ENCODE measurements at places on chromosomes 12 and 14. TPM values are rescaled to one million over a fixed set of nuclear protein-coding genes. Genes with fewer than 3 reads are reported as not detected.

- DNase-seq: no peak
Observed at GRCh38 chr14:32021341-32021740, 55.8 kb upstream of the ARHGAP5 start.

DNA sequence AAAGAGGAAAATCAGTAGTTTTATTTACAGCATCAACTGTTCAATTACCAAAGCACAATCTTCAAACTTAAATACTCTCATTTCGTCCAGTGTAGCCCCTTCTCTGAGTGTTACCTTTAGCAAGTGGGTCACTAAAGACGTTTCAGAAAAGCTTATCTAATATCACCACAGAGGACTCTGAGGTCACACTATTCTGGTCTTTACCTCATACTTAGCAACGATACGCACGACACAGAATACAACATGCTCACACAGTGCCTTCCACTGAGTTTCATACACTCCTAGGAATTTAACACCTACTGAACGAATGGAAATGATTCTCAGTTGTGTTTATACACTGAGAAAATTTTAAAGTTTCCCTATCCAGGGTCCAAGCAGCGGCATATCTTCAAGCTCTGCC lies 2.0 kb downstream of the SYT10 start:
- no peak for DNase-seq

DNA sequence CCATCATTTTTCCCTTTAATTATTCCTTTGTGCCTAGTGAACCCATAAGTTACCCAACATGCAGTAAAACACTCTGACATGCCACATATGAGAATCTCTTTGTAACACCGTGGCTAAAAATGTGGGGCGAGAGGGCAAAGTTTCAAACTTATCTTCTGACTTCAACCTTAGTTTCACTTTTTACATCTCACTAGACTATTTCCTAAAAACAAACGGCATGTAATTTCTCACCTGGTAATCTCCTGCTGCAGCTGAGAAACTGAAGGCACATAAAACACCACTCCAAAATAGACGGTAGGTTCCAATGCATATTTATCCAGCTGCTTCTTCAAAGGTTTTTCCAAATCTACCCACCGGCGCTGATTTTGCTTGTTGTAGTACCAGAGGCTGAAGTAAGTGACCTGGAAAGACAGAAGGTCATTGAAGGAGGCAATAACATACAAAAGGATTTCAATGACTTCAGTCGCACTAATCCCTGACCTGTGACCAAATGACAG lies 37.9 kb downstream of the PTPN21 start:
- no peak for DNase-seq

The GXYLT1 gene
- 4.6 TPM for total RNA-seq

Measured in HT-29 (cell line).